Stimulated activated CD8-positive, alpha-beta memory T cell treated with anti-CD3 and anti-CD28 coated beads, Interleukin-2, amount 100 ng/mL, for 1 hour (primary cell): ENCODE measurements at places on chromosomes 12 and 14.

DNA sequence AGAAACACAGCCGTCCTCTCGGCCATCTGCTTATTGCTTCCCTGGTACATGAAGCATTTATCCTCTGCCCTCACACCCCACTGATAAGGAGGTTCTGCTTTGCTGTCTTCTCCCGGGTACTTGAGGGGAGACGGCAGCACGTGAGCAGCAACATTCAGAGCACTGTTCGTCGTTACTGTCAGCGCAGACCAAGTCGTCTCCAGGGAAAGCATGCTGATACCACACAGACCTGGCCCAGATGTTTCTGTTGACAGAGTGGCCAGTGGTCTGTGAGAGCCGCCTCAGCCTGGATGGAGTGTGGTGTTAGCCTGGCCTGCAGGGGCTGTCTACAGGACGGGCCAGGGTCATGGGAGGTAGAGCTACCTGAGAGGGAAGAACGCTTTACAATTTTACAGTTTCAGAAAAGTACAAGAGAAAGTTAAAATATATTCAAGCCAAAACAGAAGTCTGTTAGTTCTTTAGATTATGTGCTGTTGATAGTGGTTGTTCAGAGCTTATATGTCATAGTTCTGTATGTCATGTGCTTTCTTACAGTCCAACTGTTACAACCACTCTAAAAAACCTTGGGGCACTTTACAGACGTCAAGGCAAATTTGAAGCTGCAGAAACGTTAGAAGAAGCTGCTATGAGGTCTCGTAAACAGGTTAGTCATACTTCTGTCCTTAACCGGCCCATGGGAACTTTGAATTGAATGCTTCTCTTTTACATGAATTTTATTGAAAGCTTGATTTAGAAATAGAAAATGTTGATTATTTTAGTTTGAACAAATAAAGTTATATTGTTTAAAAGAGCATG is 38.2 kb downstream of the XRCC3 start:
- DNase-seq = no peak

- no peak for DNase-seq
Observed at GRCh38 chr12:70354787-70355186, 11.3 kb upstream of the KCNMB4 start.

- DNase-seq = no peak
Observed at GRCh38 chr14:91636604-91637003, 95.3 kb downstream of the CATSPERB start.

- DNase-seq = no peak
Observed at GRCh38 chr12:45050751-45051571, at the start of gene DBX2. Gene DBX2, minus strand, starts transcription at chr12:45051099. Its CDS starts 172 bp downstream, at chr12:45050927.

DNA sequence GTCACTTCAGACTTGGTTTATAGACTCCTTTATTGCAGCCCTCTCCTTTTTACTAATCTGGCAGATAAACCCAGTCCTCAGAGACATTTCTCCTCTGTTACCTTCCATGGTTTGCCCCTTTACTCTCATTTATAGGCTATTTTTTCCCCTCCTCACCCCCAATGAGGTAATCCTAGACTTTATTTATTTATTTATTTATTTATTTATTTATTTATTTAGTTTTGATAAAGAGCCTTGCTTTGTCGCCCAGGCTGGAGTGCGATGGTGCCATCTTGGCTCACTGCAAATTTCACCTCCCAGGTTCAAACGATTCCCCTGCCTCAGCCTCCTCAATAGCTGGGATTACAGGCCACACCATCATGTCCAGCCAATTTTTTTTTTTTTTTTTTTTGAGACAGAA is 8.4 kb downstream of the FGD4 start:
- DNase-seq = no peak

DNA sequence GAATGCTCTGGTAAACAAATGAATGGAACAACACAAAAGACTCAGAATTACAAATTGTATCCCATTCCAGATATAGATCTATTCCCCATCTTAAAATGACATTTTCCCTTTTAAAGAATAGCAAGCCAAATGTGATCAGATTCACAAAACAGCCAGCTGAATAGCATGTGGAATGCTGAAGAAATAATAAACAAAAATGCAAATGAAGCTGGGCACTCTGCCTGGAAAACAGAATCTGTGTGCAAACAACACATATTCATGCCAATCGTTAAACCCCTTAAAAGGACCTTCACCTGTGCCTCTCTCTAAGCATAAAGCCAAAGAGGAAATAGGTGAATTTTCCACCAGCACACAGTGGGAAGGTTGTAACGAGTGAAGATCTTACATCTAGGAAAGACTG is 67.9 kb upstream of the PDZRN4 start:
- no peak for DNase-seq

GRCh38 chr12:95463050-95463449 is 10.9 kb upstream of the METAP2 start:
- no peak for DNase-seq

- no peak for DNase-seq
Observed at GRCh38 chr14:74927225-74927624, 4.2 kb upstream of the RPS6KL1 start.

GRCh38 chr12:21800011-21800410 is 25.5 kb upstream of the KCNJ8 start:
- DNase-seq = no peak

GRCh38 chr14:71555654-71556559 is 376.3 kb upstream of the RGS6 start:
- DNase-seq = peak; percentile 16

- DNase-seq = no peak
Observed at GRCh38 chr12:93008044-93008778, 79.1 kb upstream of the EEA1 start.

DNA sequence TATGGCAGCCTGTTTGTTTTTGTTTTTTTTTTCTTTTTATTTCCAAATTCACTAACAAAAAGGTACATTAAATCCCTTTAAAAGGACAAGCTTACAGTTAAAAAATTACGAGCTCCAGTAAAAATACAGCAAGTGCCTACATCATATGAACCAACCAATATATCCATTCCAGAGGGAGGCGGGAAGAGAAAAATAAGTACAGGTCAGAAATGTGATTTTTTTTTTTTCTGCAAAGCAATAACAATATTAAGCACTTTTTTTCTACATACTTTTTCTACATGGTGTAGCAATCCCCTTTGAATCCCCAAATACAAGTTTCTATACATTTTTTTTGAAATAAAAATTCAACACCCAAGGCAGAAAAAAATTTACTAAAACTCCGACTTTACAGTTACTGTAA is 100.6 kb downstream of the BCL11B start:
- DNase-seq = no peak

- DNase-seq = no peak
Observed at GRCh38 chr14:55891692-55892091, 226.5 kb upstream of the PELI2 start.

DNA sequence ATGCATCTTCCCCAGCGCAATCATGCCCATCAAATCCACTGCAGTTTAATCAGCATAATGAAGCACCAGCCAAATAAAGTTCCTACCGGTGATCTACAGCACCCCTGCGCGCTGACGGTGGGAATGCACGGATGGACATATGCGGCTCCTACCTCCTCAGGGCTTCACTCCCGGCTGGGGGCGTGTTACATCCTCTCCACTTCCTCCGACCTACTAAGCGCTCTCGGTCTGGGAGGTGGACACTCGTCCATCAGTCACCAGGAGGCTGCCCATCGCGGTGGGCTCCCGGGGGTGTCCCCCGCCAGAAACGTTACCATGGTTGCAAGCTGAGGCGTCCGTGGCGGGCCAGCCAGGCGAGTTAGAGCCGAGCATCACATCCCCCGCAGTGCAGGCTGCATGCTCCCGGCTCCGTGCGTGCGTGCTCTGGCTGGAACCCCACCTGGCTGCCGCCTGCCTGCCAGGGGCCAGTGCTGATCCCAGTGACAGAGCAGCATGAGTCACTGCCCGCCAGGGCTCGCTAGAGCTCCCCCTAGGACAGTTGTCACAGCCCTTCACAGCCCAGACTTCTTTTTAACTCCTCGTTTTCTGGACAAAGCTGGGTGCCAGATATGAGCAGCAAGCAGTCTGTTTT is 73.0 kb downstream of the CIT start:
- DNase-seq = no peak

- no peak for DNase-seq
Observed at GRCh38 chr14:76770521-76771436, 9.5 kb downstream of the VASH1 start.

DNA sequence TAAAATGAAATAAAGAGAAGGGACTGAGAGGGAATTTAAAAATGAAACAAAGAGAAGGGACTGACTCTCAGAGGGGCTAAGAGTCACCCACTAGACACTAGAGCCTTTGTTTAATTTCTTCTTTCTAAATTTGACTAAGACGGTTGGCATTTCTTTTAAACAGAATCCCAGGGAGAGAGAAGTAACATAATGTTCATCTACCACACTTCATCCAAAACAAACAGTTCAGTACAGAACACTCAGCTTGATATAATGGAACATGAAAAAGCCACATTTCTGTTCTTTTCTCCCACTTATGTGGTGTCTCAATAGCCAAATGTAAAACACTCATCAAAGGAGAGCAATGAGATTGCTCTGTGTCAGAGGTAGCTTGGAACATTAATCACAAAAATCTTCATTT is 10.1 kb upstream of the NT5DC3 start:
- DNase-seq = no peak

GRCh38 chr12:102562836-102563425 is 82.6 kb upstream of the IGF1 start:
- no peak for DNase-seq

DNA sequence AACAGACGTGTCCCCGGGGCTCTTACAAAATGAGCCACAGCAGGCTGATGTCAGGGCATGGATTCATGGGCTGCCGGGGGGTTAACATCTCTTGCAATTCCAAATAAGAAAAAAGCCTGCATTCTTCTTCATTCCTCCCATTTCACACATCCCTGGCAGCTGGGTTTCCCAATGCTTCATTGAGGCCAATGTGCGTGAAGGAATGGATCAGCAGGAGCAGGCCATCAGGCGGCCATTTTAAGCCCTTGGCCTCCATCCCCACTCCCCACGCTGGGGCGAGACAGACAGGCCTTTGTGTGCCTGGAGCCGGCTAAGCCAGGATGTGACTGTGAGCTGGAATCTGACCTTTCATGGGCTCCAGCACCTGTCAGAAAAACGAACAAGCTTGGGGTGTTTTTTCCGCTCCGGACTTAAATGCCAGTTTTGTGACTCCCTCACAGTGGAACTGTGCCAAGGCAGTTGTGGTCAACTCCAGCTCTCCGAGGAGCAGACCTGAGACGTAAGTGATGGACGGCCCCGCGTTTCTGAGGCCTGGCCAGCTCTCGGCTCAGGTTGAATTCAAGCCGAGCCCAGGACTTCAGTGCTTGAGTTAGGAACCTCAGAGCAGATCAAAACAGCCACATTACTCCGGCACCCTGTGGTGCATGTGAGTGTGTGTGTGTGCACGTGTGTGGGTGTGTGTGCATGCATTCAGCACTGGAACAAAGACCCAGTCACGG is 133.1 kb downstream of the TMEM30B start:
- DNase-seq = no peak

DNA sequence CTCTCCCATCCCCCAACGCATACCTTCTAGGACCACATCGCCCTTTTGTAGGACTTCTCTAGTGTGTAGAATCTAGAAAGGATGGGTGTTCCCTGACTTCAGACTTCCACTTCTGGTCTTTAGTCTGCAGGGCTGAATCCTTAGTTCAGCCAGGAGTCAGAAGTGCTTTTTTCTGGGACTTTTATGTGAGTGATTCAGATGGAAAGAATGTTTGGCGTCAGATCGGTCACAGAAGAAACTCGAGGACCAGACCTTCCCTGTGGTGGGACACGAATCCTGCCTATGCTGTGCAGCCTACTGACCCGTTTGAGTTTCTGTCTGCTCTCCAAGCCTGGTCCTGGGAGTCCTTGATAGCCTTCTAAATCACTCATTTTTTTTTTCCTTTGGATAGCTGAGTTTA is 165.4 kb upstream of the SSTR1 start:
- DNase-seq = no peak

- no peak for DNase-seq
Observed at GRCh38 chr12:105588106-105588505, 257.6 kb downstream of the C12orf75 start.

GRCh38 chr14:72646861-72647528 is 246.9 kb downstream of the DPF3 start:
- DNase-seq = no peak

DNA sequence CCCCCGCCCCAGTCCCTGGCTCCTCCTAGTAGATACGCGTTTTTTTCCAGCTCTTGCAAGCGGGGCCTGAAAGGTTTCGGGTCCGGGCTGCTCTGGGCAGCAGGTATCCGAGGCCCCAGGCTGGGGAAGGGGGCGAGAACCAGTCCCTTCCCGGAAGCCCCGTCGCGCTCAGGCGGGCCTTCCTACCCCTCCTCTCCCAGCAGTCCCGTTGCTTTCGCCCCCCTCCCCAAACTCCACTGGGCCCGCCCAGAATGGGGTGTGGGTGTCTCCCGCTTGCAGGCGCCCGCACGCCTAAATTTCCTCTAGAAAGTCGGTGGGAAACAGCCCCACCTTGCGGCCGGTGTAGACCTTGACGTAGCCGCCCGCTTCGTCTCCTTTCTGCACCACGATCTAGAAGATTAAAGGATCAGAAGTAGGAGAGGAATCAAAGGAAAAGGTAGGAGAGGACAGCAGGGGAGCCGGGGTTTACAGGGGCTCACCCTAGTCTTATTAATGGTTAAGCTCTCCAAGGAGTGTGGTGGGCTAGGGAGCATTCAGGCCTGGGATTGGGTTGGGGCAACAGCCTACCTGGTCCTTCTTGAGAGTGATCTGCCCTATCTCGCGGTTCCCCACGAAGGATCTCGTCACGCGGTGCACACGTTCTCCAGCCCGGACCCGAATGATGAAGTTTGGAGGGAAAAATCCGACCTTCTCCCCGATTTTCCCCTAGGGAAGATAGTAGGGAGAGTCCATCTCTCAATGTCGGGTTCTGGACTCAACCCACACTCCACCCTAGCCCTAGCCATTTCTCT is 7.3 kb downstream of the STAC3 start:
- DNase-seq = peak; percentile 48

- no peak for DNase-seq
Observed at GRCh38 chr14:105023791-105024480, 3.1 kb upstream of the CDCA4 start.

DNA sequence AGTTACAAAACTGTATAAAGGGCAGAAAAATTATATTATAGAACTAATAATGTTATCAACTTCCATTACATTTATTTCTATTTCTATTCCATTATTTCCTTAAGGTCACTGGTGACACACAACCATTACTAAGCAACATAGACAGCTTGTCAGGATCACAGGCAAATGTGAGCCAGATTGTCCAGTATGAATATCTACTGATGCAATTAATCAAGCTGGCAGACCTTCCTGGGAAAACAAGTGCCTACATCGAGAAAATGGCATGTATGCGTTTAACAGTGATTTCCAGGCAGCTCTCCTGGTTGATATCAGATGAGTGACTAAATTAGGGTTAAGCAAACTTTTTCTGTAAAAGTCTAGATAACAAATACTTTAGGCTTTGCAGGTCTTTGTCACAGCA is 36.9 kb upstream of the TSPAN8 start:
- no peak for DNase-seq

GRCh38 chr12:19992311-19992710 is 376.0 kb upstream of the PDE3A start:
- no peak for DNase-seq

GRCh38 chr14:95518045-95518751 is 1.7 kb upstream of the SYNE3 start:
- no peak for DNase-seq

GRCh38 chr14:78143489-78144145 is 26.6 kb upstream of the NRXN3 start:
- DNase-seq = no peak
